ENCODE measurements at places on chromosomes 5 and 9.

DNA sequence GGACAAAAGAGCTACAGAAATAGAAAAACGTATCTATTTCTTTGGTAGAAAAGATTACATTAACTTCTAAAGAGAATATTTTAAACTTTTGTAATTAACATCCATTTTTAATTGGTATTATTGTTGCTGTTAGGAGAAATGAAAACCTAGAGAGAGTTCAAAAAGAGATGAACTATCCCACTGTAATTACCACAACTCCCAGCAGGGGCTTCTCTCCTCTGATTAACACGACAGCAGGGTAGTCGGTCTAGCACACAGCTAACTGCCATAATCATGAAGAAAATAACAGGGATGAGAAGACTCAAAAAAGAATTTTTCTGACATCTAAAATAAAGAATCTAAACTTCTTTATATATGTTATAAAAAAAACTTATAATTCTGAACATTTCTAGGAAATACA, 86.2 kb upstream of the CDH9 start:
- DNase-seq = no peak

DNA sequence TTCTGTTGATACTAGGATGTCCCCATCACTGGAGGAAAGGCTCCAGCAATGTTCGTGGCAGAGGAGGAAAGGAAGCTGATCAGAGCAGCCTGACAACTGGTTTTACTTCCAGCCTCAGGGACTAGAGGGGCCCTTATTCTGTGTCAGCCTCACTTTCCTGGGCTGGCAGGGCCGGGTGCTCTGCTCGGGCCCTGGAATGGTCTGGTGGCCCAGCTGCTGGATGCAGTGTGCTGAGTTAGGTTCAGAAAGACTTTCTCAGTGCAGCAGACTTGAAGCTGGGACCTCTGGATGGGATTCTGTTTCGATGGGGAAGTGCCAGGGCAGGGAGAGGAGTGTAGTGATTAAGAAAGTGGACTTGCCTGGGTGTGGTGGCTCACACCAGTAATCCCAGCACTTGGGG, 81.0 kb downstream of the MACROH2A1 start:
- DNase-seq = no peak

DNA sequence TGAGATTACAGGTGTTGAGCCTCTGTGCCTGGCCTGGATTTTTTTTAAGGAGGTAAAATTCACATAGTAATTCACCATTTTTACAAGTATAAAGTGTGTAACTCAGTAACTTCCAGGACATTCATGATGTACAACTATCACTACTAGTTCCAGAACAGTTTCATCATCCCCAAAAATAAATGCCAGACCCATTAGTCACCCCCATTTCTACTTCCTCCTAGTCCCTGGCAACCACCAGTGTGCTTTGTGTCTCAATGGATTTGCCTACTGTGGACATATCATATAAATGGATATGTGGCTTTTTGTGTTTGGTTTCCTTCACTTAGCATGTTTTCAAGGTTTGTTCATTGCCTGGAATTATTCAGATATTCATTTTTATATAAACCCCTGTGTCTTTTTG, 72.5 kb upstream of the PANK3 start:
- DNase-seq = no peak

DNA sequence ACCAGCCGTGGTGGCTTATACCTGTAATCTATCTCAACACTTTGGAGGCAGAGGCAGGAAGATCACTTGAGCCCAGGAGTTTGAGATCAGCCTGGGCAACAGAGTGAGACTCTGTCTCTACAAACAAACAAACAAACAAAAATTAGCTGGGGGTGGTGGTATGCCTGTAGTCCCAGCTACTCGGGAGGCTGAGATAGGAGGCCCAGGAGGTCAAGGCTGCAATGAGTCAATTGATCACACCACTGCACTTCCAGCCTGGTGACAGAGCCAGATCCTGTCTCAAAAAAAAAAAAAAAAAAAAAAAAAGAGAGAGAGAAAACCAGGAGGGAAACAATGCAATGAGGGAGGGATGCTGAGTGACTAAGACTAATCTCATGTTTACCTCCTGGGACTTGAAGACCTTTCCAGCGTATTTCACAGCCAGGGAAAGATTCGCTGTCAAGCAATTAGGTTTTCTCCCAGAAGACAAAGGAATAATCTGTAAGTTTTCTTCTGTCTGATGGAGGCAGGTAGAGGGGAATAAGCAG, 51.1 kb upstream of the MIER3 start:
- DNase-seq = no peak

- no peak for DNase-seq
Measured at GRCh38 chr9:129140397-129141065, 29.3 kb downstream of the PTPA start.

GRCh38 chr9:135624282-135624681, 15.1 kb downstream of the GLT6D1 start:
- DNase-seq = no peak

GRCh38 chr5:77309140-77309539, 98.7 kb downstream of the PDE8B start:
- no peak for DNase-seq

DNA sequence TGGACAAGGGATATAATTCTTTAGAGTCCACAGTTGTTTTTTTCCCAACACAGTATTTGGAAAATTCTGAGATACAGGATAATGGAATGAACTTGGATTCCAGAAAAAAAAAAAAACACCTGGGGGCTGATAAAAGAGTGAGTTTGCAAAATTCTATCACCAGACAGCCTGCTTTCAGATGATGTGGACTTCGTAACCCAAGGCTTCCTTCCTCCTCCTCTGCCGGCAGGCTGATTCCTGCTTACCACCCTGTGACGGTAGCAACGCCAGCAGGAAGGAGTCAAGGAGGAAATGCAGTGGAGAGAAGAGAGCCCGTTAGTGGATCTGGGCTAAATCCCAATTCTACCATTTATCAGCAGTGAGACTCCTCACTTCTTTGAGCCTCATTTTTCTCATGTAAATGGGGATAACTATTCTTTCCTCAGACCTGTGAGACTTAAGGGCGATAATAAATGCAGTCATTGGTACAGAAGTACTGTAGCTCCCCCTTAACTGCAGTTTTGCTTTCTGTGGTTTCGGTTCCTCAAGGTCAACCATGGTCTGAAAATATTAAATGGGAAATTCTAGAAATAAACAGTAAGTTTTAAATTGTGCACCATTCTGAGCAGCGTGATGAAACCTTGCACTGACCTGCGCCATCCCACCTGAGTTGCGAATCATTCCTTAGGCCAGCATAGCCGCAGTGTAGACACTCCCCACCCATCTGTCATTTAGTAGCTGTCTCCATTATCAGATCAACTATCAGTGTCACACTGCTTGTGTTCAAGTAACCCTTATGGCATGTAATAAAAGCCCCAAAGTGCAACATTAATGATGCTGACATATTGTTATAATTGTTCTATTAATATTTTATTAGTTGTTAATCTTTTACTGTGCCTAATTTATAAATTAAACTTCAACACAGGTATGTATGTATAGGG, 71.4 kb downstream of the DCP2 start:
- no peak for DNase-seq

DNA sequence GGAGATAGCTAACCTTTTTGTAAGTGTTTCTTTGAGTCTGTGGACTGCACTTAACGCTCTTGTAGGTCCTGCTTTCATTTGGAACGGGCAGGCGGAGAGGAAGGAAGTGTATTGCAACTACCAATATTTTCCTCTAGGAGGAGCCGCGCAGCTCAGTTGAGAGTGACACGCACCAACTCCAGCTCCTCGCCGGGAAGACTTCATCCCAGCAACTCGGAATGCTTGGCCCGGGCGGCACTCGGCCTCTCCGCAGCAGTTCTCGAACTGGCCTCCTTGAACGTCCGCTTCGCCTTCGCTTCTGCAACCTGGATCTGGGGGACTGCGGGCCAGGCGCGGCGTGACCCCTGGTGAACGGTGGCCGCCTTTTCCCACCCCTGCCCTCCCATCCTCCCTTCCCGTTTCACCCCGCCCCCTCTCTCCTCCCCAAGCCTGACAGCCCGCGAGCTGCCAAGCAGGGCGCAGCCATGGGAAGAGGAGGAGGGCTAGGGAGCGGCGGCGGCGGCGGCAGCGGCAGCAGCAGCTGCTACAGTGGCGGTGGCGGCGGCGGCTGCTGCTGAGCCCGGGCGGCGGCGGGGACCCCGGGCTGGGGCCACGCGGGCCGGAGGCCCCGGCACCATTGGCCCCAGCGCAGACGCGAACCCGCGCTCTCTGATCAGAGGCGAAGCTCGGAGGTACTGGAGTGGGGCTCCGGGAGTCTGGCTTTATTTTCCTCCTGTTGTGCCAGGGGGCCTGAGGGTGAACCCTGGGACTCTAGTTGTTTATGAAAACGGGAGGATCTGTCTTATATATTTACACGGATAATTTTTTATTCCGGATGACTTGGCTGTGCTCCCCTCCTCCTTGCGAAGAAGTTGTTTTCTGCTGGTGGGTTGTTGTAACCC, at the start of gene GHR:
Gene GHR (plus strand): TSS at position 155 of the 881 bp plus-strand sequence. CDS start 142,436 bp downstream, outside the sequence.
- no peak for DNase-seq

DNA sequence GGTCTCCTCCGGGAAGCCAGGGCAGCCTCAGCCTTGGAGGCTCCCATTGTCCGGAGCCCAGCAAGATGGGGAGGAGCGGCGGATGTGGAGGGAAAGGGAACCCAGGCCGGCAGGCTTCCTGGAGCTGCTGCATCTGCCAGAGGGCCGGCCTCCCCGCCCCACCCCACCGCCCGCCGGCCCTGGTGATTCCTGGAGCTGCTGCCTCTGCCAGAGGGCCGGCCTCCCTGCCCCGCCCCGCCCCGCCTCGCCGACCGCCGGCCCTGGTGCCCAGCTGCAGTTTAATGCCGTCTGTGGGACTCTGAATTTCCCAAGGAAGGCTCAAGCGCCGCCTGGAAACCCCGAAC, 31.6 kb downstream of the EXD3 start:
- no peak for DNase-seq

DNA sequence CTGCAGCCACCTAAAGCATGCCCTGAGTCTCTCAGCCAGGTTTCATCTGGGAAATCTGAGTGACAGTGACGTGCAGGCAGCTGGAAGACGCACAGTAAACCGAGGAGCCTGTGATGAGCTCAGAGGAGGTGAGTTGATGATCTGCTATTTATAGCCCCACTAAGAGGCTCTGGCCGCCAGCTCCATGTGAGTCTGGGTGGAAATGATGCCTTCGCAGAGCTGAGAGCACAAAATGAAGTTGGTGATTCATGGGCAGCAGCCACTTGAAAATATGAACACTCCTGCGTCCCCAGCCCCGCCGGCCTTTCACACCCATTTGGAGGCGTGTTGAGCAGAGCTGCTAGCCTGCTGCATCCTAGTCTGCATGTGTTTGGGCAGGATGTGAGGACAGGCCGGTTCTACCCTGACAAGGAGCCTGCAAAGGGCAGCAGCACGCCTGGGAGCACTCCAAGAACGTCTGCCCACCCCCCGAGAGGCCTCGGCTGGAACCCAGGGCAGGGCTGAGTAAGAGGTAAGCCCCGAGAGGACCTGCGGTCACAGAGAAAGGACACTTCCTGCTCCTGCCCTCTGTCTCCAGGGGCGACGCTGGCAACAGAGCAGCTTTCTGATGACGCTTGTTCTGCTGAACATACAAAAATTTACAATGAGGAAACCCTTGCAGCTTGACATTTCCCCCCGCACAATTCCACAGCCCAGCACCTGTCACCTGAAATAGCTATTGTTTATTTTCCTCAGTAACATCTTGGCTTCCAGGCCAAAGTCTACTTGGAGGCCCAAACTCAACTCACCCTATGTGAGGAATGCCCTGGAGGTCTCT, 25.1 kb upstream of the CDKN2AIPNL start:
- peak; percentile 17 for DNase-seq

DNA sequence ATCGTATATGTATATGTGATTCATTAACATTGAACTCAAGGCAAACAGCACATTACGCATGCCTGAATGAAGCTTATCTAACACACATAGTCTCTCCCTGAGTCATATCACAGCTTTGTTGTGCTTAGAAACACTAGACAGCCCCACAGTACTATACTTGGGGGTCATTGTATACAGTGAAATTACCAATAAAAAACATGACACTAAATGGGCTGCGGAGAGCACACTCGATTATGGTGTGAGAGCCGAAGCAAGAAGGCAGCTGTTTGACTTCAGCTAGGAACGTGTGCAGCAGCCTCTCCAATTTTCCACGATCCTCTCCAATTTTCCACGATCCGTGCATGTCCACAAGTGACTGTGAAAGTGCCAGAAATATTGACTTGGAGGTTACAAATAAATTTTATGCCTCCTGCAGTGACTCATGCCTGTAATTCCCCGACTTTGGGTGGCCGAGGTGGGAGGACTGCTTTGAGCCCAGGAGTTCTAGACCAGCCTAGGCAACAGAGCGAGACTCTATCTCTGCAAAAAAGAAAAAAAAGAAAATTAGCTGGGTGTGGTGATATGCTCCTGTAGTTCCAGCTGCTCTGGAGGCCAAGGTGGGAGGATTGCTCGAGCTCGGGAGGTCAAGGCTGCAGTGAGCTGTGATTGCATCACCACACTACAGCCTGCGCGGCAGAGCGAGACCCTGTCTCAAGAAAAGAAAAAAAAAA, 102.4 kb downstream of the DAPK1 start:
- DNase-seq = no peak

- no peak for DNase-seq
Measured at GRCh38 chr5:162496100-162496808, 428.7 kb downstream of the GABRG2 start.

- DNase-seq = no peak
Measured at GRCh38 chr5:83285661-83286398, 185.7 kb upstream of the VCAN start.

GRCh38 chr5:82334856-82335255, 56.7 kb upstream of the RPS23 start:
- DNase-seq = no peak

GRCh38 chr5:139787568-139788293, 7.9 kb upstream of the PSD2 start:
- DNase-seq = peak; percentile 55

DNA sequence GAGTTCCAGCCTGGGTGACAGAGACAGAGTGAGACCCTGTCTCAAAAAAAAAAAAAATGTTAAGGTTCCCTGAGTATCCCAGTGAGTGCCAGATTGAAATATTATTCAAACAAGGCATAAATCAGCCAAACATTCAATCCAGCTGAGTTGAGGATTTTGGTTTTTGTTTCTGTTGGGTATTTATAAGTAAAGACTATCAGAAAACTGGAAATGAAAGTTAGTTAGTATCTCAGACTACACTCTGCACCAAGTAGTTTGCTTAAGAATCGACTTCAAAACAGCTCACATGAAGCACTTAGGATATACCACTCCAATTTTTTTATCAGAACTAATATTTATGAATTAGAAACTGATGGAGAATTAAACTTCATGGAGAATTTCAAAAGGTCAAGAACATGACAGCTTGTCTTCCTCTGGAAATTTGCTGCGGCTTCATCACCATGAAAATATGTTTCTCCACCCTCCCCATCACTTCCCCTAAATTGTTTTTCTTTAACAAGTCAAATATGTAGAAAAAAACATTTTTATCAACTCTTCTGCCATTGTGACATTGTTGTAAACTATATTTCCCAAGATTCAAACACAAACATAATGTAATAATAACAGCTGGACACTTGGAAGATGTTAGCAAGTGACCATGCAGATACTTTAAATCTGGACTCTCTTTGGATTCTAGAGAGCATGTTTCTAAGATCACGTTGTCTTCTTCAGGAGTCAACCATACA, 110.0 kb upstream of the PTGER4 start:
- DNase-seq = no peak

- DNase-seq = no peak
Measured at GRCh38 chr5:98391921-98392625, 381.4 kb upstream of the RGMB start.
